ENCODE measurements at places on chromosomes 12 and 14. TPM values are rescaled to one million over a fixed set of nuclear protein-coding genes. Genes with fewer than 3 reads are reported as not detected.

GRCh38 chr14:95515596-95516552, 576 bp downstream of the SYNE3 start:
- peak; percentile 78 for DNase-seq

DNA sequence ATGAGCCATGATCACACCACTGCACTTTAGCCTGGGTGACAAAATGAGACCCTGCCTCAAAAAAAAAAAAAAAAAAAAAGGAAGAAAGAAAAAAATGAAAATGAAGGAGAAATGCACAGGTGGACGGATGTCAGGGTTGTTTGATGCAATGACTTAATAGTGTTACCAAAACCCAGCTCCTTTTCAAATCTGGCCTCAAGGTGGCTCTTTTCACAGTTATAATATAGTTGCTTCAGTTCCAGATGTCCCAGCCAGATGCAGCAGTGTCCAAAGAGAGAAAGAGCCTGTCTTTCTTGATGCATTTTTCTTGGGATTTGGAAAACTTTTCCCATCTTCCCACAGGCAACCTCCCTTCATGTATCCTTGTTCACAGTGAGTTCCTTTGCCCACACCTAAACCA, 36.5 kb downstream of the KCNMB4 start:
- no peak for DNase-seq

DNA sequence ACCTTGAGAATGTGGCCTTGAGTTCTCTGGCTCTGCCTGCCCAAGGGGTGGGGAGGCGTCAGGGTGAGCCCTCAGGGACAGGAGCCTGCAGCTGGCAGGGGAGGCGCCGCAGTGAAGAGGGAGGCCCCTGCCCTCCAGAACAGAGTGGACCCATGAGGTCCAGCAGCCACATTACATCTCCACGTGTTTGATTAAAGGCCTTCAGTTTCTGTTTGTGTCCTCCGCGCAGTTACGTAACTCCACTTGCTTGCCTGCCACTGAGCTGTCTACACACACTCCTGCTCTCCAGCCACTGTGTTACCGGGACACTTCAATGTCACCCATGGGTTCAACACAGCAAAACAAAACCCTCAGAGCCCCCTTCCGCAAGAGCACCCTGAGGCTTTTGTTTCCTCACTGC, 70.4 kb downstream of the CHGA start:
- DNase-seq: no peak

GRCh38 chr12:127888943-127889719, 377.8 kb upstream of the TMEM132C start:
- DNase-seq: peak; percentile 26

DNA sequence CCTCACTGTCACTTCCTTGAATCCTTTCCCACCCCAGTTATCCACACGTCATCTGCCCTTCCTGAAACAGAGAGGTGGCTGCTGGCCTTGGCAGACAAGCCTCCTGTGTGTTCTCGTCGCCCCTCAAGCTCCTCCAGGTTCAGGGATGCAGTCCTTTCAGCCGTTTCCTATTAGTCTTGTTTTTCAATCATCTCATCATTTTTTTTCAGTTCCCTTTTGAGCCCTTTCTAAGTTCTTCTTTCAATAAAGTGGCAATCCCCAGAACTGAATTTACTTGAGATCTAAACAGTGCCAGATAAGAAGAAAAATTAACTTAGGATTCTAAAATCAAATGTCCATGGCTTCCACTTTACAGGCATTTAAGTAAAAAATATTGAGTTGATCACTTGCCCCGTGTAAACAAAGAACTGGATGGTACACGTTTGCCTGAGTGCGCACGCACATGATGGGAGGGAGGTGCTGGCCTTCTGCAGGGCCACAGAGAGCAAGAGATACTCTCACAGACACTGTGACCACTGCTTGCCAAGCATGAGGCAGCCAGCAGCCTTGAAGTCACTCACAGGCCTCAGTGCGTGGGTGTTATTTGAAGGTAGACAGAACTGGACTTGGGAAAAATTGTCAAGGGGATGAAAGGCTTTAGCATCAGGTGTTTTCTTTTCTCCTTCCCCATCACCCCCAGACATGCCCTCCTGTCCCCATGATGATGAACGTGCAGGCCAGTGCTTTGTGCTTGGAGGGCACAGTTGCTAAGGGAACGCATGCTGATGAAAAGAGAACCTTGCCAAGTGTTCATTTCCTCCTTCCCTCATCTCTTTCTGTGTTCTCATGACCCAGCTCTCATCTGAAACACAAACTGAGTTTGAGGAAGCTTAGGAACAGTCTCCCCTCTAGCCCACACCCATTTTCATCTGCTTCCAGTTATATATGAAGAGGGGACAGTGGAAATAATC, 408.3 kb downstream of the EGLN3 start:
- DNase-seq: no peak

DNA sequence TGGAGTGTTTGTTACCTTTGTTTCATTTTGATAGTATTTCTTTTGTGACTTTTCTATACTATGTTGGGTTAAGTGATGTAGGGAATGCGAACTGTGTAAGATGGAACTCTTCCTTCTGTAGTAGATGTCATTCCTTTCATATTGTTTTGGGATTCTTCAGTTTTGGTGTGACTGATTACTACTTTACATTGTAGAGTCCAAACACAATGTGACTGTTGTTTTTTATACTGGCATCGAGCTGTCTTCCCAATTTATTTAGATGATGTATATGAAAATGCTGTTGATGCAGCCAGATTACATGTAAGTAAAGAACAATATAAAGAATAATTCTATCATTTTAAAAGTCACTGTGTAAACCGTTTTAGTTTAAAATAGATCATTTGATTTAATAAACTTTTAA, 34.7 kb downstream of the WASHC4 start:
- DNase-seq: no peak

DNA sequence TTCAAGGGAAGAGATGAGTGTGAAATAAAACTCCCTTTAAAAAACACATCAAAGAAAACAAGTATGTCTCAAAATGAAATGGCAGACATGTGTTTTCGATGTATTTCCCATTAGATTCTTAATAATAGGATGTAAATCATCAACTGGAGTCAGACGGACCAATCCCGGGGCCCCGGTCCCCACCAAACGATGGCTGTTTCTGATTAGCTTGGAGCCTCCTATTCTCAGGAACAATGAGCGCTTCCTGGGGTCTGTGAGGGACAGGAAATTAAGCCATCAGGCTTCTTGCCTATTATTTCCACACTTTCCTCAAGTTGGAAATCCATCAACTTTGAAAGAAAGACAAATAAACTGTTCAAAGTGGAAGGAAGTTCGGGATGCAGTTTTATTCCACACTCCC, 179.4 kb downstream of the EFCAB11 start:
- no peak for DNase-seq

DNA sequence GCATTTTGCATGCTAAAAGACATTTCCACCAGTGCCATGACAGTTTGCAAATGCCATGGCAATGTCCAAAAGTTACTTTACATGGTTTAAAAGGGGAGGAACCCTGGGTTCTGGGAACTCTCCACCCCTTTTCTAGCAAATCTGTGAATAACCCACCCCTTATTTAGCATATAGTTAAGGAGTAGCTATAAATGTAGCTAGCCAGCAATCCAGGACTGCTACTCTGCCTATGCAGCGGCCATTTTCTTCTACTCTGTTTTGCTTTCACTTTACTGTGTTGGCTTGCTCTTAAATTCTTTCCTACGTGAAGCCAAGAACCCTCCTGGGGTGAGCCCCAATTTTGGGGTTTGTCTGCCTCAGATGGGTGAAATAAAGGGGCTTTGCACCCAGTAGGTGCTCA, 141.0 kb downstream of the PTPN11 start:
- no peak for DNase-seq

GRCh38 chr14:22985894-22986507, 3.6 kb upstream of the AJUBA start:
- DNase-seq: no peak

DNA sequence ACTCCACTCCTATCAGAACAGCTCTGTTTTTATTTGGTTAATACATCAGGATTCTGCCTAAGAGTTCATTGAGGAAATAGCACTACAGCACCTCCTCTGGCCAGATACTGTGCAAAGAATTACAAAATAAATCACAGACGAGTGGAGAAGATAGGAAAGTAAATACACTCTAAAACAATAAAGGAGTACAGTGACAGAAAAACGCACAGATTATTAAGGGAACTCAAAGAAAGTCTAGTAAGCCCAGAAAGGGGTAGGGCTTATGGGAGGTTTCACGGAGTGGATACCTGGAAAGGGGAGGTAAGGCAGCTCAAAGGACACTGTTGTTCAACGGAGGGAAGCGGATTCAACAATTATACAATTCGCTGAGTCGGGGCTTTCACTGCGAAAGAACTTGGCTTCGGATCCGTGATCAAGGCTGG, 5.5 kb downstream of the OR10AD1 start:
- no peak for DNase-seq

- DNase-seq: no peak
Measured at GRCh38 chr14:82230748-82231147, 697.1 kb upstream of the SEL1L start.

- no peak for DNase-seq
Measured at GRCh38 chr12:11822081-11822834, 172.8 kb downstream of the ETV6 start.

- DNase-seq: no peak
Measured at GRCh38 chr14:73684627-73685026, 29.6 kb downstream of the PNMA1 start.

- DNase-seq: peak; percentile 2
Measured at GRCh38 chr14:39055786-39056474, 47.1 kb downstream of the SEC23A start.

- no peak for DNase-seq
Measured at GRCh38 chr12:41983856-41984255, 160.8 kb downstream of the GXYLT1 start.

DNA sequence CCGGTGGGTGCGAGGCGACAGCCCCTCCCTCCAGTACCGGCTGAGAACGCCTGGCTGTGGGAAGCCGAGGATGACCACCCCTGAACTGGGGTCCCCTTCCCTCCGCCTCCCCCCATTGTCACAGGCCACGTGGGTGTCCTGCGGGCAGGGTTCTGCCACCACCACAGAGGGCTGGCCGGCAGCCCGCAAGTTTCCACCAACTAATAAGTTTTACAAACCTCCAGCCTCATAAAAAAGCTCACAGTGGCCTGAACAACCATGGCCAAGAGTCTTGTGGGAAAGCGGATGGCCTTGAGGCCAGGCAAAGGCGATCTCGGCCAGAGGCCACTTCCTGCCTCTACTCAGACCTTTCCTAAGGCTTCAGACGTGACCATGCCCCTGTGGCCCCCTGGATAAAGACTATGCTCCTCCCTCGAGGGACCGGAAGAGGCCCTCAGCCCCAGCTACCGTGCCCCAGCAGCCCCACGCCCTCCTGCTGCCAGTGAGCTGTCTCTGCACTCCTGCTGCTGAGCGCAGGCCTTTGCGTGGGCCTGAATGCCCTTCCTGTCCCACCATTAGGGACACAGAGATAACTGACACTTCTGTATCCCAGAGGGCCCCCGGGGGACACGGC, 46.1 kb upstream of the DLK1 start:
- DNase-seq: no peak

- no peak for DNase-seq
Measured at GRCh38 chr12:92847368-92847767, 81.7 kb downstream of the EEA1 start.

GRCh38 chr14:91727121-91727520, 4.8 kb downstream of the CATSPERB start:
- DNase-seq: no peak

- DNase-seq: no peak
Measured at GRCh38 chr12:62210422-62210821, 49.8 kb upstream of the USP15 start.

- no peak for DNase-seq
Measured at GRCh38 chr14:102579696-102580549, 12.5 kb upstream of the RCOR1 start.

- DNase-seq: no peak
Measured at GRCh38 chr14:89469210-89470198, 52.5 kb upstream of the FOXN3 start.

GRCh38 chr12:77796775-77797174, 33.9 kb upstream of the NAV3 start:
- no peak for DNase-seq

- no peak for DNase-seq
Measured at GRCh38 chr12:66863276-66863675, 184.4 kb upstream of the GRIP1 start.

- DNase-seq: no peak
Measured at GRCh38 chr12:56601503-56601902, 28.6 kb downstream of the BAZ2A start.

DNA sequence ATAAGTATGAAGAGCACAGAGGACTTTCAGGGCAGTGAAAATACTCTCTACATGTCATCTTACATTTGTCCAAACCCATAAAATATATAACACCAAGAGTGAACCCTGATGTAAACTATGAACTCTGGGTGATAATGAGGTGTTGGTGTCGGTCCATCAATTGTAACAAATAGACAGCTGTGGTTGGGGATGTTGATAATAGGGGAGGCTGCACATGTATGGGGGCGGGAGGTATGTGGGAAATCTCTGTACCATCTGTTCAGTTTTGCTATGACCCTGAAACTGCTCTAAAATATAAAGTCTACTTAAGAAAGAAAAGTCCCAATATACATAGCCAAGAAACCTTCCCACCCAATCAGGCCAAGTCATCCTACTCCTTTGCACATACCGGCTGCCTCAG, 88.5 kb downstream of the GPR135 start:
- DNase-seq: no peak

DNA sequence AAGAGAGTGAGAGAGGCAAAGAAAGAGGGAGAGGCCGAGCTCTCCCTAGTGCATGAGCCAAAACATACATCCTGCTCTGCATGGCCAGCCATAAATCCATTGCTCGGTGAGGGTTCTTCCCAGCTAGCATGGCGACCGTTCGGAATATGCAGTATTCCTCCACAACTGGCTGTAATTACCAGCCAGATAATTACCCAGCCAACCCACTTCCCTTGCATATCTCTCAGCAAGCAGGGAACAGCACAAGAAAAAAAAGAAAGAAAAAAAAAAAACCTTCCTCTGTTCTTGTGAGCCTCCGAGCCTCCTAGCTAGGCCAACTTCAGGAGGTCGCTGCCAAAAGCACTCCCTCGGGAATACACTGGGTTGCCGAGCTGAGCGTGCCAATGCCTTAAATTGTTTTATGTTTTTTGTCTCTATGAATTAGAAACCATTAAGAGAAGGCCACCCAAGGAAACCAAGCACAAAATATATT, 567.9 kb downstream of the MED13L start:
- DNase-seq: peak; percentile 29

The NPFF gene
- polyA plus RNA-seq: 5.9 TPM

The BCL2L2 gene
- 37.4 TPM for polyA plus RNA-seq

The IL31 gene
- not detected for polyA plus RNA-seq

The KRT77 gene
- 0.29 TPM for polyA plus RNA-seq

The DYNC1H1 gene
- polyA plus RNA-seq: 568 TPM

The PPP1R1A gene
- 119 TPM for polyA plus RNA-seq

The KRT73 gene
- polyA plus RNA-seq: not detected

The COX6A1 gene
- 622 TPM for polyA plus RNA-seq

The LALBA gene
- polyA plus RNA-seq: not detected

The PAX9 gene
- polyA plus RNA-seq: 0.29 TPM

The PSMC6 gene
- 117 TPM for polyA plus RNA-seq
